ENCODE measurements at places on chromosomes 2 and 18.
A peak's percentile ranks its signal among the peaks of the same experiment; 100 is the strongest.

DNA sequence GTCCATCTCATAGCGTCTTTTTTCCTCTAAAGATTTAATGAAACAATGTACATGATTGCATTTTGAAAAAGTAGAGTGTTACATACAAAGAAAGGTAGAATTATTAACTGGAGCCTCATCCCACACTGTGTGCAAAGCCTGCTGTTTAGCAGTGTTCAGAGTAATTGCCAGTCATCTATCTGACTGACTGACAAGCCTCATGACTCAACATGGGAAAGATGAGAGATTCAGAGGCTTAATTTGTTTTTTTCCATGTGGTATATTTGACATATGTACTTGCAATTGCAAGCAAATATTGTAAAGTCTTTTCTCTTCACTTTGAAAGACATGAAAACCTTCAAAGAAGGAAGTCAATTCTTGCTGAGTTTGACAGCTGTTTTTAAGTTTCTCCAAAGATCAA, 14.7 kb downstream of the PCARE start:
- no peak for DNase-seq

- no peak for DNase-seq
Measured at GRCh38 chr18:26802330-26803200, 62.9 kb downstream of the AQP4 start.

- no peak for DNase-seq
Measured at GRCh38 chr18:9519399-9519798, 44.1 kb downstream of the RALBP1 start.

- peak; percentile 90 for DNase-seq
Measured at GRCh38 chr2:237700512-237701032, 73.2 kb downstream of the LRRFIP1 start.

DNA sequence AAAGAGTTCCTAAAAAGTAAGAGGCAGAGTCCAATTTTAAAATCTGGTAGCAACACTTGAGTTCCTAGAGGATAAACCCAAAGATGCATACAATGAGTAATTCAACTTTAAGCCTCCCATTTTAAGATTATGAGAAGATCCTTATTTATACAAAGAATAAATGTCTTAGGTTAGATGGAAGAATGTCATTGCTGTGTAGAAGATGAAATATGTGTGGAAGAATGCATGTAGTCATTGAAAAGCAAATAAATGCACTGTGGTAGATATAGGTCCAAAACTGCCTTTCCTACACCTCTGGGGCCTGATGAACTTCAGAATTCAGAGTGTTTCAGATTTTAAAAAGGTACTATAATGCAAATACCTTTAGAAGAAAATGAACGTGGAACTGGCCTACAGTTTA, 58.7 kb upstream of the LRP1B start:
- DNase-seq = no peak

Measured in stimulated activated CD4-positive, alpha-beta T cell treated with anti-CD3 and anti-CD28 coated beads, Interleukin-15, amount 100 ng/mL, for 24 hours (primary cell).